Upper lobe of left lung (tissue), 6 donors: ENCODE measurements at places on chromosomes 5 and 9.

GRCh38 chr5:39014561-39014960 is 59.6 kb downstream of the RICTOR start:
- no peak for DNase-seq

GRCh38 chr5:159899067-159900049 is 16.9 kb upstream of the ADRA1B start:
- DNase-seq: no peak

DNA sequence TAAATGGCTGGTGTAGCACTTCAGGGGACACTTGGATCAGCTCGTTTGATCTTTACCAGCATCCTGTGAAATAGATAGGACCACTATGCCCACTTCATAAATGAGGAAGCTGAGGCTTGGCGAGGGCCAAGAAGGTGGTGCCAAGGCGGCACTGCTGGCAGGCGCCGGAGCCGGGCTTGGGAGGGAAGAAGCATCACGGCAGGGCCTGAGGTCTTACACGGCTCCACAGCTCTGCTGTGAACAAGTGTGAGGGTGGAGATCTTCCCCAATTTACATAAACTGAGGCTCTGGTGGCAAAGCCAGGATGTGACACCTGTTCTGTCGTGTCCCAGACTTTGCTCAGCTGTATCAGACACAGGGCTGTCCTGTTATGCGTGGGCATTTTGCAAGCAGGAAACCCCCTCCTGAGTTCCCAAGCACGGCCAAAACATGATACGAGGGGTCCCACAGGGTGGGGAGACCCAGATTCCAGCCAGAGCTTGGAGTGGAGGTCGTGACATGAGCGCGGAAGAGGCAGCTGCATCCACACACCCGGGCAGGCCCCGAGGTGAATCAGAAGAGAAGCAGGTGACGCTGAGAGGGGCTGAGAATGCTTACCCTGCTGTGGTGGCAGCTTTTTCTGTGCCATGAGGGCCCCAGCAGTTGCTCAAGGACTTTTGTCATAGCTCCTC is 117.5 kb upstream of the BOD1 start:
- no peak for DNase-seq

- DNase-seq: peak; percentile 54
These were observed 10.8 kb downstream of the SARDH start for GRCh38 chr9:133727277-133727875.

- no peak for DNase-seq
These were observed 519.3 kb downstream of the ISL1 start for GRCh38 chr5:51902512-51902911.

DNA sequence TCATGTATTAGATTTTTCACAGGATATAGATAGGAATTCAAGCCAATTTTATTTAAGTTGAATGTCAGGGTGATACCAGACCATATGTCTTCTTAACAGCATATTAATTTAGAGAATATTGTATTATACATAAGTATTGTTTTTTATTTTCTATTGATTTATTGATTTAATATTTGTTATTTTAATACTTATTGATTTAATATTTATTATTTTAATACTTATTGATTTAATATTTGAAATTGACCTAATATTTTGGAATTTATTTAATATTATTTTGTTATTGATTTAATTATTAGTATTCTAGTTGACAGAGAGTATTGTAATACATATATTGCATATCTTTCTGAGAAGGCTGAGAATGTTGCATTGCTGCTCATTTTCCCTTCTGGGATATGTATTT is 1411.8 kb upstream of the ACO1 start:
- DNase-seq: no peak

DNA sequence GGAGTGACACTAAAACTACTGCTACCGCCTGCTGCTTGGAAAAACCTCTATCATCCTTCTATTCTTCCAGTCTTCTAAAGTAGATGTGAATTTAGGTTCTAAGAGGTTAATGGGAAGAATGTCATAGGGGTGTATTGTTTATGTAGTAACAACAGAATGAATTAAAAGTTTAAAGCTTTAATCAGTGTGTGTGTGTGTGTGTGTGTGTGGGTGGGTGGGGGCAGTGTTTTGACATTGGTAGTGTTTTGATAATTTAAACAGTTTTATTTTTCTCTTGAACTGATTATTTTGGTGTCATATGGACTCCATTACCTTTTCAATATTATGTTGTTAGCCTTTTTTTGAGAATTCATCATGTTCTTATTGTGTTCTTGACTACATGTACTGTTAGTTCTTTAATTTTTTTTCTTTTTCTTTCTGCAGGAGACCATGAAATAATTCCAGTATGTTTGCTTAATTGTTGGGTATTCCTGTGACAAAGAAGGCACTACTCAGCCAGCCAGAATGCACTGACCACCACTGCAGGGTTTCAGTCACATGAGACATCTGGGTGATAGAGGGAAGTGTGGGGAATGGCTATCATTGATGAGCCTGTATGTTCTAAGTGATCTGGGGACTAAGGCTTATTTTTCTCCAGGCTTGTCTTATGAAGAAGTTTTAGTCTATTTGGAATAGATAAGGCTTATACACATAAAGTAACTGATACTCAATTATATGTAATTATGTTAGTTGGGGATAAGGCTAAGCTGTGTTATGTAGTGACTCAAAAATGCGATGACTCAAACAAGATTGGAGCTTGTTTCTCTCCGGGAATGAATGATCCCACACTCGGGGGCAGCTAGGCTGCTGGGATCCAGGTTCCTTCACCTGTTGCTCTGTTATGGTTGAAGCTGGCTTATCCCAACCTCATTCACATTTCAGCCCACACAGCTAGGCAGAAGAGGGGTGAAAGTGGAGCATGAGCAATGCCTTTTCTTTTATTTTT is 50.2 kb upstream of the ACTBL2 start:
- no peak for DNase-seq

DNA sequence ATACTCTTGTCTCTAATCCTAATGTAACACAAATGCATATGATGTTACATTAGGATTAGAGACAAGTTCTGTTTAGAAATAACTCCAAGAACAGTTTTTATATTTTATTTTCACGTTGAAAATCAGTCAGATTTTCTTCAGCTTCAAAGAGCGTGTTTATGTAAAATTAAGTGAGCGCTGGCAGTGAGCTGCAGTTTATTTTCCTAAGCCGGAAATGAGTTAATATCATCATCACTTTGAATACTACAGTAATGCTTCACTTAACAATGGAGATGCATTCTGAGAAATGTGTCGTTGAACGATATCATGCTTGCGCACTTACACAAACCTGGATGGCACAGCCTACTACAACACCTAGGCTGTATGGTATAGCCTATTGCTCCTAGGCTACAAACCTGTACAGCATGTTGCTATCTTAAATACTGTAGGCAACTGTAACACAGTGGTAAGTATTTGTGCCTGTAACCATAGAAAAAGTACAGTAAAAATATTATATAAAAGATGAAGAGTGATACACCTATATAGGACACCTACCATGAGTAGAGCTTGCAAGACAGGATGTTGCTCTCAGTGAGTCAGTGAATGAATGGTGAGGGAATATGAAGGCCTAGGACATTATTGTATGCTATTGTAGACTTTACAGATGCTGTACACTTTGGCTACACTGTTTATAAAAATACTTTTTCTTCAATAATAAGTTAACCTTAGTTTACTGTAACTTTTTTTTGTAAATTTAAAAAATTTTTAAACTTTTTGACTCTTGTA is 65.9 kb upstream of the C5orf46 start:
- no peak for DNase-seq

GRCh38 chr9:113011911-113012381 is at the start of gene ZNF883:
TSS of gene ZNF883 (minus strand) at chr9:113012192.
- peak; percentile 84 for DNase-seq

GRCh38 chr9:107862323-107862722 is 372.8 kb upstream of the KLF4 start:
- no peak for DNase-seq

DNA sequence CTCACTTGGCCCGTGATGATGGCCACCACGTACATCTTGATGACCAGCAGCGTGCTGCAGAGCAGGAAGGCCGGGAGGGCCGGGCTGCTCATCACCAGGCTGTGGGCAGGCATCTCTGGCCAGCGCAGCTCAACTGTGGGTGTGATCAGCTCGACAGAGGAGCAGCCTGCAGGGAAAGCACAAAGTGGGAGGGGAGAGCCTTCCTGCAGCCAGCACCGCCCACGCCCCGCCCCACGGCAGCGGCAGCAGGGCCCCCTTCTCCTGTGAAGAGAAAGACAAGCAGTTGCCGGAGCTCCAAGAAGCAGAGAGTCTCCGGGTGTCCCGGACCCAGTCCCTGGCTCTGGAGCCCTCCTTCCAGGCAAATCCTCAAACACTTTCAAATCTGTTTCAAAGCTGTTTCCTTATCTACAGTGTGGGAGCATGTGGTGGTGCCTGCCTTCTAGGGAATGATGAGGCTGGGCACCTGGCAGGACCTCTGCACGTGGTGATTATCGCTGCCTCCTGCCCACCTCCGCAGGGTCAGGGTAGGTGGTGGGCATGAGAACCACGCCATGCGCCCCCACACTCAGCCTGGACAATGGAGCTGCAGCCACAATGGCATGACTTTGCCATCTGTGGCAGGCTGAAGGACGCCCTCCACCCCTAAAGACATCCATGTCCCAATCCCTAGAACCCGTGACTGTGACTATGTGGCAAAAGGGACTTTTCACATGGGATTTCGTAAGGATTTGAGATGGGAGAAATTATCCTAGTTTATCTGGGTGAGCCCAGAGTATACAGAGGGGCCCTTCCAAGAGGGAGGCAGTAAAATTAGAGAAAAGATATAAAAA is at the start of gene PTGES:
Gene PTGES, minus strand, starts transcription at position 143 of the 830 bp plus-strand sequence. Its CDS starts 30 bp downstream, at position 113.
- DNase-seq: peak; percentile 94

GRCh38 chr9:92639124-92639523 is 30.8 kb downstream of the IPPK start:
- no peak for DNase-seq

- no peak for DNase-seq
These were observed 121.1 kb downstream of the C5orf15 start for GRCh38 chr5:133847301-133847700.

DNA sequence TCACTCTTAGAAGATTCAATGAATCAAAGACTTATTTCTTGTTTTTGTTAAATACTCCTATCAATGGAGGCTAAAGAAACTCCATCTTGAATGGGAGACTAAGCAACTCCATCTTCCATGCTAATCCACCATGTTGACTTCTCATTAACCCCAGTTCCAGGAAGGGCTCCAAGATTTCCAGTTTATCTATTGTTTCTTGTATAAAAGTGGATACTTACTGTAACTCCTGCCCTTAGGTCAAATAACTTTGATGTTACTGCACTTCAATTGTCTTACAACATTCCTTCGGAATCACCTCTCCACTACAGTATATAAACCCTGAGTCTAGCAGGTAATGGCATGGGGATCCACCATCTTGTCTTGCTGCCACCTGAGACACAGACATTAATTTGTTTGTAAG is 63.0 kb downstream of the PUM3 start:
- DNase-seq: no peak

DNA sequence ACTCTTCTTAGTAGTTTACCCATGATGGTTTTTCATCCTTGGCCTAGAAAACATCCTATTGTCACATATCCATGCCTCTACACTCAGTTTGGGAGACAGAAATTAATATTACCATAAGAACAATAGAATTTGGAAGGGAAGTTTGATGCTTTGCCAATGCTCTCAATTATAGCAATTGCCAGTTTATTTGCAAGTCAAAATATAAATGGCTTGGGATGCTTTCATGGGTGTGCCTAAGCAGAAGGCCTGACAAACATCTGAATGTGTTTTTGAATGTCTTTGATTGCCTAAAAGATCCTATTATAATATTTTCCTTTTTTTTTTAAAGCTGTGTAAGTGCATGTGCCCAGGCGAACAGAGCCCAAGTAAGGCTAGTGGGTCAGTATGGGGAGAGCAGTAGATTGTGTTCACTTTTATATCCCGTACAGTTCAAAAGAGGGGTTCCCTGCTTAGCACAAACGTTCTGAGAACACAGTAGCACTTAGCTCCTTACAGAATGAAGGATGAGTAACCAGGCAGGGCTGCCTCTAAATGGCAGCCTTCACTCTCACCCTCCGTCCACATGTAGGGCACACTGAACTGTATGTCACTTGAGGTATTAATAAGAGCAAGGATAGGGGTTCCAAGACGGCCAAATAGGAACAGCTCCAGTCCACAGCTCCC is 56.0 kb upstream of the AGXT2 start:
- no peak for DNase-seq

DNA sequence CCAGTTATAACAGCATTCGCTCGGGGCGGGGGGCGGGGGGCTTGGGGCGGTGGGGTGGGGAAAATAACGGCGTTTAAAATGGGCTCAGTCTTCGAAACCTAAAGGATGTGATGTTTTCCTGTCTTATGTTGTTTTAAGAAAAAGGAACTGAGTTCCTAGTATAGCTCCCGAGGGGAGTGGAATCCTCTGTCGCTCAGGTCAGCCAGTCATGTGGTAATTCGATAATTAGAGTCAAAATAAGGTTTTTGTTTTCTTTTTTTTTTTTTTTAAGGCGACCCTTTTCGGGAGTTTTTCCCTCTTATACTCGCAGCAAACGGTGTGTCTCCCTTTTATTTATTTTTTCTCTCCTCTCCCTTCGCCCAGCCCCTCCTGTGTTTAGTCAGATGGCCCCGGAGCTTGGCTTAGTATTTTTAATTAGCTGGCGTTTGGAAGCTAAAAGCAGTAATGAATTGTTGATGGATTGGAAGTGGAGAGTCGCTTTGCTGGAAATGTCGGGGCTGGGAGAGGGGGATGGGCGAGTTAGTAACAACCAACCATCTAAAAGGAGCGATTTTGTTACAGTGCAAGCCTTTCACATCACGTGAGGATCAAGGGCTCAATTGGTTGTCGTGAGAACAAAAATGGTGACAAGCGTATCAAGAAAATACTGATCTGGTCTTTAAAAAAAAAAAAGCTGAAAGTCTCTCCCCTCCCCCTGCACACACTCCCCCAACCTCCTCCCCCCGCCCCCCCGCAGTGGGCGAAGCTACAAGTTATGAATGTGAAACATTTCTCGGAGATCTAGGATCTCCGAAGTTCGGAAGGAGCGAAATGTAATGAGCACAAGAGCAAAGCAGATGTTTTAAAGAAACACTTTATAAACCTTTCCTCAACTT is 714 bp upstream of the ZNF608 start:
- peak; percentile 87 for DNase-seq

DNA sequence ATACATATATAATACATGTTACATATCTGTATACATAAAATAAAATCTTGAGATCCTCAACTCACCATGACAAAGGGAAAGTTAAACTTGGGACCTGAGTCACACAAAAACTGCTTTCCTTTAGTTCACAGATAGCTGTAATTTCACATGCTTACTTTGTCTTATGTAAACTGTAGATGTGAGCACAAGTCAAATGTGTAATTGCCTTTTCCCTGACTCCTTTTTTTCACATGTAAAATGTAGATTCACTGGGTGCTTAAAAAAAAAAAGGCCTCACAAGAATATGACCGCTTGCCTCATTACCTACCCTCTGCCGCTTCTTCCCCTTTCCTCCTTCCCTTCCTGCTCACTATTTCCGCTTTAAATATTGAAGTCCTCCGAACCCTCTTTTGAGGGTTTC is 21.9 kb upstream of the FAM169A start:
- no peak for DNase-seq
